ENCODE measurements at places on chromosomes 4 and X.

- DNase-seq: no peak
These were observed 528 bp downstream of the FMR1 start for GRCh38 chrX:147912093-147912801.

DNA sequence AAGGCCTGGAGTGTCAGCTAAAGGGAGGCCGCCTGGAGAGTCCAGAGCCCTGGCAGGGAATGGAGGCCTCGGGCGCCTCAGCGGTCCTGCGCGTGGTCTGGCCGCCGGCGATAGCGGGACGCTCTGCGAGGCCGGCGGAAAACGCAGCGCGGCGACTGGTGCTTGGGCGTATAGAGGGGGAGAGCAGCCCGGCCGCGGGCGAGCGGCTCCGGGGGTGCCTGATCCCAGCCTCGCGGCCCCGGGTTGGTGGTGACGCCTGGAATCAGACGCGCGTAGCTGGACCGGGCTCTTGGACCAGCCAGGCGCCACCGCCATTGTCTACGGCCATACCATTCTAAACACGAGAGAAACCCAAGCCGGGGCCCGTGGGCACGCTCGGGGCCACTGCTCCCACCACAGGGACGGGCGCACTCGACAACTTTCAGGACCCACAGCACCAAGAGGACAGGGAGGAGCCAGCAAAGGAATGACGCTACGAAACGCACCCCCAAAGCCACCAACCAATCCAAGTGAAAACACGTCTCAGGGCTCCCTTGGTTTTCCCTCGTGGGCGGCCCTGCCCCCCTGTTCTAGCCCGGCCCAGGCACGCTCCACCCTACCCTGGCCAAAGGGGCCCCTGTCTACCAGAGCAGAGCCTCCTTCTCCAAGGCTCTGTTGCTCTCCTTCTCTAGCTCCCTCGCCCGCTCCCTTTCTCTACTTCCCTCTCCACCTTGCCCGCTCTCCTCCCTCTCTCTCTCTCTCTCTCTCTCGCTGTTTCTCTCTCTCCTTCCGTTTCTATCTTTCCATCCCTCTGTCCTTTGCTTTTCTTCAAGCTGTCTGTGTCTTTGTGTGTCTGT is 7.8 kb downstream of the FRG2 start:
- DNase-seq: no peak

- no peak for DNase-seq
These were observed 534.9 kb upstream of the FMR1 start for GRCh38 chrX:147376601-147377422.

- DNase-seq: no peak
These were observed 11.2 kb upstream of the C1QTNF7 start for GRCh38 chr4:15416357-15417232.

DNA sequence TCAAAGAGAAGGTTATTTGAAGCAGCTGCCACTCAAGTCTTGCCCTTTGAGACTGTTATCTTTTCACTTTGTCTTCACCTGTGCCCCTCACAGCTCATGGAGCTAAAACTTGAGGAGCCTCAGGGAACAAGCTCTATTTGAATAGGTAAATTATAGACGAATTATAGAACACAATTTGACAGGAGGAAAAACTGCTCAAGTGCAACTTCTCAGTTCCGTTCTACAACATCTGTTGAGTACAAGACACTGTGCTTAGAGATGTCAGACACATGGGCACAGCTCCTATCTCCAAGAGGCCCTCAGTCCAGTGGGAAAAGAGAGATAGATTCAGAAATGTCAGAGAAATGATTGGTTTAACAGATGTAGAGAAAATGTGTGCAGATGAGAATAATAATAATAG is 5.1 kb downstream of the PPP1R2C start:
- no peak for DNase-seq

- DNase-seq: no peak
These were observed 30.9 kb upstream of the HSD17B13 start for GRCh38 chr4:87353592-87353991.

GRCh38 chr4:93355411-93355810 is 473.1 kb upstream of the ATOH1 start:
- no peak for DNase-seq
